Stimulated activated CD8-positive, alpha-beta memory T cell treated with anti-CD3 and anti-CD28 coated beads, Interleukin-2, amount 100 ng/mL, for 48 hours (primary cell): ENCODE measurements at places on chromosomes 12 and 14.

DNA sequence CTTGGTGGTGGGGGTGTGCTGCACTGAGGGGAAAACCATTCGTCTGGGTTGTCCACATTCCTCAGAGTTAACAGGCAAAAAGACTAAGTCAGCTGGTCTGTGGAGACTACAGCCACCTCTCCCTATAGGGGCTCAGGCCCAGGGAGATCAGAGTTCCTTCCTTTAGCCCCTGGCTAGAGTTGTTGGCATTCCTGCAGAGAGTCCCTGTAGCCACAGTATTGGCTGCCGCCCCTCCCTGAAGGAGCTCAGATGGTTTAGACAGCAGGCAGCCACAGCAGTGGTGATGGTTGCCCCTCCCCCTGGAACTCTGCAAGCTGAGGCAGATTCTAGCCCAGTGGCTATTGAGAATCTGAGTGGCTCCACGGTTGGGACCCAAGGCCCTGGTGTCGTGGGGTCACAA, 1072.5 kb upstream of the ATXN7L3B start:
- DNase-seq, result no peak

GRCh38 chr14:37573356-37573755, 21.7 kb downstream of the FOXA1 start:
- DNase-seq, result no peak

DNA sequence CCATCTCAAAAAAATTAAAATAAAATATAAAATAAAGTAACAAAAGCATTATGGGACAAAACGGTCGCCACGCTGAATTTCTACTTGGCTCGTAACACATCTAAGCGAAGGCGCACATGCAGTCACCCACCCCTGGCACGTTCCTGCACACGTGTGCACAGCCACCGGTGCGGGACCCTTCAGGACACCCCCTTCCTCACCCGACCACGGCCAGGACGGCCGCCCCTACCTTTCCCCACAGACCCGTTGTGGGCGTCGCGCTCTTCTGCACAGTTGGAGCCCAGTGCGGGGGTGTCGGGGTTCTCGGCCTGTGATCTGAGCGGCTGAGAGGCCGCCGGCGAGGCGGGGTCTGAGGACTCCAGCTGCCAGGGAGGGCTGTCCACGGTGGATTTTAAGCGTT, 44.4 kb upstream of the GPR68 start:
- no peak for DNase-seq

DNA sequence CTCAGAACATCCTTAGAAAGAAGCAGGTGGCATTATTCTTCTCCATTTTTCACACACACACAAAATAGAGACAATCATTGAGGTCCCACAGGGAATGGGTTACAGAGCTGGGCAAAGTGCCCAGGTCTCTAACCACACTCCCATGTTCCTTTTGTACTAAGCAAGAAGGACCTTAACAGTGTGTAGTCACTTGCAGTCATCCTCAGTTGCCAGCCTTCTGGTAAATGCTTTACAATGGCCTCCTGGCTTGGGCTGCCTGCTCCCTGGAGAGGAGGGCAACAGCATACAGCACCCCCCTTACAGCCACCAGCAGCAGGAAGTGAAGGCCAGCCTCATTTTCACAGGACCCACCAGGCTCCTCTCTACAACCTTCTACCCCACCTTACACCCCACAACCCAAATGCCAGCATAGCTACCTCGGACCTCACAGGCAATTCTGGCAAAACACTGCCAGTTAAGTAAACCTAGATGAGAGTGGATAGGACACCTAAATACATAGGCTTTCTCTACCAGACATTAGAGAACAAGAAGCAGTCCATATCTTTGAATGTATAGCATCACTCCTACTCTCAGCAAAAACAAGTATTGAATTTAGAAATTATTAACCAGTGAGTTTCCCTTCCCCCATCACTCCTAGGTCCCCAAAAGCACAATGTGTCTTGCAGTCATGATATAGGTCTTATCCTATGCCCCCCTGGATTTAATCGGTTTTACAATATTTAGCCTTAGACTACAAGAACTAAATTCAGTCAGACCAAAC, 88.1 kb downstream of the PPP2R5E start:
- DNase-seq, result no peak

DNA sequence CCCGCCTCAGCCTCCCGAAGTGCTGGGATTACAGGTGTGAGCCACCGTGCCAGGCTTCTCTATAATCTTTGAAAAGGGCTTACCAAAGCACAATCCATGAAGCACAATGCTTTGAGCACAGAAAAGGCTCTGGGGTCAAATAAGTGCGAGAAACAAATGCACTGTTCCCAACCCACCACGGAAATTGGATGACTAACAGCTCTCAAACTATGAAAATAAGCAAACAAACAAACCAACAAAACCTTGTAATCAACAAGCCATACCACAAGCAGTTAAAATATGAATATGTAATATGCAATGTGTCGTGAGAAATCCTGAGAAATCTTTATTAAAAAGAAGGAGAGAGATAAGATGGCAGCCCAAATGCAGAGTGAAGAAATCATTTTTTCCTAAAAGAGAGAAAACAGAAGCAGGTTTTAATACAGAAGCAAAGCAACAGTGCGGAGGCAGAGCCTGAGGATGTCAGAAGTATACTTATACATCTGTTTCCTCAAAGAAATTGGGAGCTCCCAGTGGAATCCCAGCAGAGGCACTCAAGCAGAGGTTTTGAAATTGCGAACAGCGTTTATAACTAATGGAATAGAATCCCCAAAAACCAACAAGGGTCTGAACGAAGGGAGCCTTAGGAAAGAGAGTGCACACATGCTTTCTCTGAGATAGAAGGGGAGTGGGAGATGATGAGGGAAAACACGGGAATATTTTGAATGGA, 17.1 kb downstream of the SMCO2 start:
- no peak for DNase-seq

DNA sequence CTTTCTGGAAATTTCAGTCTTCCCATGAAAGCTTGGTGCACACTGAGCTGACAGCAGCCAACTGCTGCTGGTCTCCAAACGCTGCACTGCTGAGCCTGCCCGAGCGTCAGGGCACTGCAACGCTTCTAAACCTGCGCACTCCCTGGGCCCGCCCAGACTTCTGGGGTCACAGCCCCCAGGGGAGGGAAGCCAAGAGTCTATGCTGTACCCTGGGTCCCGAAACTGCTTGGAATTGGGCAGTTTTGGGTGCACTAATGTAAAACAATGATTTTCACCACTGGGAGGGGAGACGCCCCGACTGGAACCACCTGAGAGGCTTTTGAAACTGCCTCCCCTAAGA, 32.0 kb downstream of the CCDC92 start:
- no peak for DNase-seq

- DNase-seq, result no peak
These were observed 14.1 kb downstream of the CCDC63 start for GRCh38 chr12:110860833-110861296.

GRCh38 chr14:33747749-33748148, 203.1 kb downstream of the EGLN3 start:
- no peak for DNase-seq

- DNase-seq, result no peak
These were observed 439.5 kb downstream of the CCER1 start for GRCh38 chr12:90515199-90516175.

GRCh38 chr12:96710127-96710745, 196.8 kb upstream of the NEDD1 start:
- DNase-seq, result no peak
